SK-N-MC (cell line): ENCODE measurements at places on chromosomes 3 and 15.

DNA sequence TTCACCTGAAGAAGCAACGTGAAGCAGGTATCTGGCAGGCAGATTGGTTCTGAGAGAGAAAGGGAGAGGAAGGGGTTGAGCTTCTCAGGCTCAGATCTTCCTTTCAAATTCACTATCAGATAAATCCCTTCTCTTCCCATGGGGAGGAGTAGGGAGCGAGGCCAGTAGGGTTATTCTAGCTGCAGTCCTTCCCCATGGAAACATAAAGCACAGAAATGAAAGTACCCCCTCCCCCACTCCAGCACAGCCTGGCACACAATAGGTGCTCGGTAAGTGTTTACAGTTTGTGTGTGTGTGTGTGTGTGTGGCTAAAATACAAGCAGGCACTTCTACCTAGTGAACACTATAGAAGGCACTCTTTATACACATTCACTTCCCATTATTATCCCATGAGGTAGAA is 20.8 kb upstream of the VPS8 start:
- no peak for DNase-seq

DNA sequence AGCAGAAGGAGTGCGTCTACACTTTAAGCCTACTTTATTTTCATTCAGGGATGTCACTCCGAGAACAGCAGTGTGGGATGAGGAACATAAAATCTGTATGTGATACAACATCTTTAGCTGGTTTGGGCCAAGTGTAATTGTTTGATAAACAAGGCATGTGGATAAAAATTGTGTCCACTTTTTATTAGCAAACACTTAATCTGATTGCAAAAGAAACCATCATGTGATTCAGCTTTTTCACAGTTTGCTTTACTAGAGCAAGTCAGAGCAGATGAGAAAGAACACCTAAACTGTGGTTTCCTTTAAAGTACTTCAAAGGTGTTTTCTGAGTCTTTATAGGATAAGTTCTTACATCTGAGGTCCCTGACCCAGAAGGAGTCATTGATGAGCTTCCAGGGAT is 237.9 kb downstream of the THSD4 start:
- no peak for DNase-seq

- DNase-seq, result no peak
These were observed 1398.6 kb upstream of the ALCAM start for GRCh38 chr3:103968131-103968530.

GRCh38 chr3:119779731-119780383 is 2.0 kb upstream of the NR1I2 start:
- DNase-seq, result no peak

GRCh38 chr15:66214246-66214645 is 39.3 kb downstream of the MEGF11 start:
- DNase-seq, result no peak

- no peak for DNase-seq
These were observed 727.7 kb upstream of the NECTIN3 start for GRCh38 chr3:110343945-110344344.

- DNase-seq, result no peak
These were observed 18.5 kb upstream of the PTX3 start for GRCh38 chr3:157418104-157418503.

GRCh38 chr3:13277196-13277813 is 142.8 kb downstream of the NUP210 start:
- no peak for DNase-seq

GRCh38 chr3:198048445-198048844 is 88.4 kb downstream of the LMLN start:
- DNase-seq, result no peak

DNA sequence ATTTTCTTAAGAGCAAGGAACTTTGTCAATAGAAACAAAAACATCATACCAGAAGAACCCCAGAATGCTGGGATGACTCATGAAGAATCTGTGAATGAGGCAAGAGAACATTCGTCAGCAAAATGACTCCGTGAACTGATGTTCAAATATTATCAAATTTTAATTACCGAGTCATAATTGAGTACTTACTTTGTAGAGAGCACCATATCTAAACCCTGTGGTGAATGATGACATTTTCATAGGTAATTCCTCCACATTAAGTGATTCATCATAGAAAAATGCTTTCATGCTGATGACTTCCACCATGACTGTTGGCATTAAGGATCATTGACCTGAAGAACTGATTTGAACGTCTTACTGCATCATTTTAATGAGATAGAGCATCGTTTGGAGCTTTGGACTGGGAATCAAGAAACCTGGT is 56.3 kb downstream of the PPARG start:
- DNase-seq, result no peak

- DNase-seq, result no peak
These were observed 49.4 kb downstream of the CHCHD6 start for GRCh38 chr3:126753191-126754160.

DNA sequence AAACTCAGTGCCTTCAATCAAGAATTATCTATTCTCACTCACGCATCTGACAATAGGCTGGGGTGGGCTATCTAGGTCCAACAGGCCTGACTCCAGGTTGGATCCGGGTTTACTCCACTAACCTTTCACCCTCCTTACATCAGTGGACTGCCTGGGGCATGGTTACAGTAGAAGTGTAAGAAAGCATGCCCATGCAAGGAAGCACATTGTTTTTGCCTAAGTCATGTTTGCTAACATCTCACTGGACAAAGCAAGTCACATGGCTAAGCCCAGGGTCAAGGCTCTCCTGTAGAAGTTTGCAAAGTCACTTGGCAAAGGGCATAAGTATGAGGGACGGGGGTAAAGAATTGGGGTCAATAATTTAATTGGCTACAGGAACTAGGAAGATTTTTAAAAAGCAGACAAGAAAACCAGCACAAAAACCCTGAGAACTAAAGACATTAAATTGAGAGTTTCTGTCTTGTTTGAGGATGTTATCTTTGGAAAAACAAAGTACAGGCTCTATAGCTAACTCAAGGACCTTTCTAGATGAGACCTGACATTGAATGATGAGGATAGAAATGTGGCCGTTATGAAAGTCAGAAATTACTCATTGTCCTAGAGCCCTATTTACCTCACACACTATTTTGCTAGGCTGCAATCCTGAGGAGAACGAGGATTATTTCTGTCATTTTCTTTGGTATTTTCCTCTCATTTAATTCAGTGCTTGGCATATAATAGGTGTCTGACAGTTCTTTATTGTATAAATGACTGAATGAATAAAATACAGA is 214.2 kb downstream of the IL20RB start:
- DNase-seq, result no peak

- no peak for DNase-seq
These were observed 367.8 kb upstream of the IL12A start for GRCh38 chr3:159620873-159621272.

DNA sequence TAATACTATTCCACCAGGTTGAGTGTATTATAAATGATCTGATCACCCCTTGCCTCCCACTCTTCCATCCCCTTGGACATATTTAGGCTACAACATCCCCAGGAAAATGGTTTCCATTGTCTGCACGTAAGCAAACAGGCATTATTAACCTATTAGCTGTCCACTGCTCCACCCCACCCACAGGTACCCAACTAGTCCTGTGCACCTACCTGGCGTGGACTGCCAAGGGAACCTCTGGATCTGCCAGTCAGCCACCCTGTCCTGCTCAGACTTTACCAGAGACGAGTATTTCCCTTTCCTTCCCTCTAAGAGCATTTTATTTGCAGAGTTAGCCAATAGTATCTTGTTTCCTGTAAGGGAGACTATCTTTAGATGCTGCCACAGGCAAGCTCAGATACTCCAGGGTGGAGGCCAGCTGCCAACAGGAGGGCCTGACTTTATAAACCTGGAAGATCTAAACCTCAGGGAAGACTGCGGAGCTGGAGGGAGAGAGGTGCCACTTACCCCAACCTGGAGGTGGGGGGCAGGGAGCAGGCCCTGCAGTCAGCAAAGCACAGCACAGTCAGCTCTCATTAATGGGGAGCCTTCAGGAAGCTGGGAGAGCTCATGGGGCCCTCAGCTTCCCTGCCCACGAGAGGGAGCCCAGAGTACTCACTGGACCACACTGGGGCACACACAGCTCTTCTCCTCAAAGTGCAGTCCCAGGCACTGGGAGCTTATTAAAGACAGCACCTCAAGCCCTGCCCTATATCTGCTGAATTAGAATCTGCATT is at the start of gene CX3CR1:
Gene CX3CR1 (minus strand): TSS at position 292 of the 773 bp plus-strand sequence. CDS start 13,527 bp downstream, outside the sequence.
- no peak for DNase-seq

DNA sequence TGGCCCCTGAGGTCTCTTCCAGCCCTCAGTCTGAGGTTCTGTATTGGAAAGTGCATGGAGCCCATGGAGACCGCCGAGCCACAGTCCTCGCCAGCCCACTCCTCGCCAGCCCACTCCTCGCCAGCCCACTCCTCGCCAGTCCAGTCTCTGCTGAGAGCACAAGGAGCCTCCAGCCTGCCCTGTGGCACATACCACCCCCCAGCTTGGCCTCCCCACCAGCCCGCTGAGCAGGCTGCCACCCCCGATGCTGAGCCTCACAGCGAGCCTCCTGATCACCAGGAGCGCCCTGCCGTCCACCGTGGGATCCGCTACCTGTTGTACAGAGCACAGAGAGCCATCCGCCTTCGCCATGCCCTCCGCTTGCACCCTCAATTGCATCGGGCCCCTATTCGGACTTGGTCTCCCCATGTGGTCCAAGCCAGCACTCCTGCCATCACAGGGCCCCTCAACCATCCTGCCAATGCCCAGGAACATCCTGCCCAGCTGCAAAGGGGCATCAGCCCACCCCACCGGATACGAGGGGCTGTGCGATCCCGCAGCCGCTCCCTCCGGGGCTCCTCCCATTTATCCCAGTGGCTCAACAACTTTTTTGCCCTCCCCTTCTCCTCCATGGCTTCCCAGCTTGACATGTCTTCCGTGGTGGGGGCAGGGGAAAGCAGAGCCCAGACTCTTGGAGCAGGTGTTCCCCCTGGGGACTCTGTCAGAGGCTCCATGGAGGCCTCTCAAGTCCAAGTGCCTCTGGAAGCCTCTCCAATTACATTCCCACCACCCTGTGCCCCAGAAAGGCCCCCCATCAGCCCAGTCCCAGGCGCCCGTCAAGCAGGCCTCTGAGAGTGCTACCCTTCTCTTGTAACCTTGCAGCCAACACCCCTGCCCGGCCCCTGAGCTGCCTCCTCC is 40.9 kb downstream of the PML start:
- DNase-seq, result no peak

- DNase-seq, result no peak
These were observed 120.2 kb upstream of the PFN2 start for GRCh38 chr3:150090877-150091276.

GRCh38 chr3:36477655-36478054 is 97.4 kb downstream of the STAC start:
- DNase-seq, result no peak

DNA sequence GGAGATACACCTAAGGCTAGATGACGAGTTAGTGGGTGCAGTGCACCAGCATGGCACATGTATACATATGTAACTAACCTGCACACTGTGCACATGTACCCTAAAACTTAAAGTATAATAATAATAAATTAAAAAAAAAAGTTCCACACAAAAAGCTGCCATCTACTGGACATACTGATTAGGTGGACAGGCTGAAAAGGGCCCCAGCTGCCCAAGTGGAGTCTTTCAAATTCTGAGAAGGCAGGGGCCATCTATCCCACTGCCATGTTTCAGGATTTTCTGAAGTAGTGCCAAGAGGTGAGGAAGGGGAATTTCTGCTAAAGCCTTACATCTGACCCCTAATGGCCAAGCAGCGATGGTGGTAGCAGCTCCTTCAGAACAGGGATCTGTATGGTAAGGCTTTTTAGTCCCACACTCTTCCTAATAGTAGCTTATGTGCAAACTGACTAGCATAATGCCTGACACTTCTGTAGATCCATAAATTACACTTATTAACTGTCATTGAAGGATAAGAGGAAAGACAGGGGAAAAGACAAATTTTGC is 7.7 kb downstream of the FSTL1 start:
- DNase-seq, result no peak

- no peak for DNase-seq
These were observed 493.4 kb upstream of the TGFBR2 start for GRCh38 chr3:30112902-30113484.

GRCh38 chr15:92098869-92099268 is 245.4 kb downstream of the SLCO3A1 start:
- DNase-seq, result no peak
